ENCODE measurements at places on chromosomes 2 and 18.

- DNase-seq, result no peak
Measured at GRCh38 chr2:108074946-108075345, 88.6 kb downstream of the SLC5A7 start.

DNA sequence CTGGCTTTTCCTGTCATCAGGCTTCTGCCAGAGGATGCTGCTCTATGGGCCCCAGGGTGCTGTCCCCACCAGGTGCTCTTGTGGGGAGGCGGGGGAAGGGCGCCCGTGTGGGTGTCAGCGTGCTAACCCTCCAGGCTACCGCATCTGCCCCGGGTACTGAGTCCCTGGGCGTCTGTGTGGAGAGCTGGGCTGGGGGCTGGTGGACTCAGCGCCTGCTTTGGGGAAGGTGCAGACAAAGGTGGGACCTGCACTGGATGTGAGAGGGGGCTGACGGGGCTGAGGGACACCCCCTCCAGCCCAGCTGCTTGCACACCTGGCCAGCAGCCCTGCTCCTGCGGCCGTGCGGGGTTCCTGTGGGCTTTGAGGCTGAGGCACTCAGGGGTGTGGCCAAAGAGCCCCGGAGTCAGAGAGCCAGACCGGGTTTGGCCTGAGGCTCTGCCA, 120.7 kb upstream of the PXDN start:
- no peak for DNase-seq

GRCh38 chr2:43013821-43014345, 212.5 kb downstream of the ZFP36L2 start:
- DNase-seq, result no peak

- no peak for DNase-seq
Measured at GRCh38 chr18:49722477-49722876, 90.9 kb downstream of the ACAA2 start.

DNA sequence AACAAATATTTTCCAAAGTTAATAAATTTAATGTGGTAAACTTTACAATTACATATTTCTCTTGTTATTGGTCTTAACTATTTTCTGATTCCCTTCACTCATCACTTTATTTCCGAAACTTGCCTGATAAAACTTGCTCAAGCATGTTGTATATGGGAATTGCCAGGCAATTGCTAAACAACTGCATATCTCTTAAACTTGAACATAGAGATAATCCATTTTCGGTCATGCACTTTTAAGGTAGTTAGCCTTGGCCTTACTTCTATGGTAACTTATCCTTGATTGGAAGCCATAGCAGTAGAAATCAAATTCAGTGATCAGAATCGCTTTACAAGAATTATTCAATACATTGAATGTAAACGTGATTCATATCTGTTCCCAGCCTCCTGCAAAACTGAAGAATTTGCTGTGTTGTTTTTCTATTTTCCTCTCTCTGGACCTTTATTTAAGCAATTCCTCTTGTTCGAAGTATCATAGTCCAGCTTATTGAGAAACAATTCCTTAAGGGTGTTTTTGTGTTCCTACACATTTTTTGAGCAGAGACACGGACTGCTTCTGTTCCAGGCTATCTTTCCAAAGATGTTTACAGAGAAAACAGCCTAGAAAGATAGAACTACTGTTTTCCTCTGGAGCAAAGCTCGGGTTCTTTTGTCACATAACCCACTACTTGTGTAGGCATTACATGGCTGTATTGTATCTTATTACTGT, 674.3 kb downstream of the IRS1 start:
- no peak for DNase-seq

- no peak for DNase-seq
Measured at GRCh38 chr2:47078541-47079482, 76.3 kb downstream of the STPG4 start.

DNA sequence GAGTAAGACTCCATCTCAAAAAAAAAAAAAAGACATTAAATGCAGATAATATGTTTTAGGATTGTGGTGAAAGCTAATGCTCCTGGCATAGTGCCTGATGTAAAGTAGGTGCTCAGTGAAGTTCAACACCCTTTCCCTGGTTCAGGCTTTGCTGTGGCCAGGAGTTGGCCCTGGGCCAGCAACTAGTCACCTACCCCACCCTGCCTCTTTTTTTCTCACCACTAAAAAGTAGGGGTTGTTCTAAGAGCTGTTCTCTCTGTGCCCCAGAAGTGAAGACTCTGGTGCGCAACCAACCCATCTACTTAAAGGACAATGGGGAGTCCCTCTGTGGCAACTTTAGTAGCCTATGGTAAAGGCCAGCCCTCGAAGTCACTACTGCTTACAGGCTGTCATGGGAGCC, 75.9 kb downstream of the DNMT3A start:
- DNase-seq, result no peak

DNA sequence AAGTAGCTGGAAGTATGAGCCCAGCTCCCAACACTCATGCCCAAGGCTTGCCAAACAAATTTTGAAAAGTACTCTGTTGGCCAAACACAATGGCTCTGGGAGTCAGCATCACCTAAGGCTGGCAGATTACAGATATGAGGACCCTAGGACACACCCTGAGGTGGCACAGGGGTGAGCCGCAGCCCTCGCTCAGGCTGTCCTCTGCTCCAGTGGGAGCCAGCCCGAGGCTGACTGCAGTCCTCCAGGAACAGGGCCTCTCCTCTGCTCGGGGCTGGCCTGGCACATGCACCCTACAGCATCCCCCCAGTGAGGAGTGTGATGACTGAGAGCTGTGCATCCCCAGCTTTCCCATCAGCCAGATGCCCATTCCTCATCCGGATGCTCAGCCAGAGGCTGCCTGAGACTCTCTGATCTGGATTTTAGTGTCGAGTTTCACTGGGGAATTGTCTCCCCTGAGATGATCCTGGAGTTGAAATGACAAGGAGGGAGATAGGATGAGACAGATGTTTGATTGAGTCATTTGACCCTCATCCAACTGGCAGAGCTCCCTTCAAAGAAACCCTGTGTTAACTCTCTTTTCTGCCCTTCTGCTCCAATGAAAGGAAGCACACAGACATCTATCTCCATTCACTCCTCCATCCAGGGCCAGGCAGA, 269.3 kb upstream of the NCKAP5 start:
- DNase-seq, result no peak

DNA sequence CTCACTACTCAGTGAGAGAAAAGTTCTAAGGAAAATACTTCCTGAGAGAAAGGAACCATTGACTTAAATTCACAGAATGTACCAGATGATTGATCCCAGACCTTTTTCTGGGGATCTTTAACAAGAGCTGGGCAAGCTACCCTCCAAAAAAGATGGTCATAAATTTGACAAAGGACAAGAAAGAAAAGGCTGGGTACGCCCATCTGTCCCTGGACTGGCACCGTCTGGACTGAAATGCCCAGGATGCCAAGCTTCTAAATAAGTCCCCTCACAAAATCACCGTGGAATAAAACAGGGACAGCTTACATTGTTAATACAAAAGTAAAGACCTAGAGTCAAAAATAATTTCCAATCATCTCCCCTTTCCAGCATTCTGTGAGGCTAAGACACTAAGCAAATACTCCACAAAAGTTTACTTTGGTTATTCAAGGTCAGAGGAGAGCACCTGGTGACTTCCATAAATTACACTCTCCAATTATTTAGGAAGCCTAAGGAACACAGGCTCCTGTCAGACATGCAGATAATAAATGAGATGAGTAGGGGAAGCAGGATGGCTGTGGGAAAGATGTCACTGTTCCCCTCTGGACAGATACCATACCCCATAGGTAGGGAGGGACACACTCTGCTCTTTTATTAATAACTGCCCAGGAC, 69.9 kb downstream of the UXS1 start:
- DNase-seq, result no peak

DNA sequence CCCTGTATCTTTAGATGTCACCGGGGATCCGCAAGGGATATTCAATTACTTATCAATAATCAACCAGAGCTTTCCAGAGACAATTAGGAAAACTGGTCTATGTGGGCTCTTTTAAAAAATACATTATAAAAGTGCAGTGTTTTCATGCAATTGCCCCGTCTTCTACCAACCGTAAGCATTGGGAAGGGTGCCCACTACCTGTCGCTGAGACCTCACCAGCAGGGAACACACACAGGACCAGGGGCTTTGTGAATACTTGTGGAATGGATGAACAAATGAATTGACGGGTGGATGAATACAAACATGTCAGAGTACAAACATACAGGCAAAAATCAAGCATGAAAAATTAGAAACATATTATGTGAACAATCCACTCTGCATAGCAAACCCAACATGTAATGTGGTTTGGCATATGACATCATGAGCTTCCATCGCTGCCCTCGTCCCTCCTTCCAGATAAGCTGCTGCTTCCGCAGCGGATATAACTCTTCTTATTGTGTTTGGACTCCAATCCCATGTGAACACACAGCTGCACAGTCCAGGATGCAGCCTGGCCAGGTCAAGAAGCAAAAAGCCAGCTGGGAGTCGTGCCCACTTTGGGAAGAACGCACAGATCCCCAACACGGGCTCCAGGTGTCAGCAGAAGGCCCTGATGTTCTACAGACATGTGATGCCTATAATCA, 5.3 kb downstream of the FHL2 start:
- no peak for DNase-seq

DNA sequence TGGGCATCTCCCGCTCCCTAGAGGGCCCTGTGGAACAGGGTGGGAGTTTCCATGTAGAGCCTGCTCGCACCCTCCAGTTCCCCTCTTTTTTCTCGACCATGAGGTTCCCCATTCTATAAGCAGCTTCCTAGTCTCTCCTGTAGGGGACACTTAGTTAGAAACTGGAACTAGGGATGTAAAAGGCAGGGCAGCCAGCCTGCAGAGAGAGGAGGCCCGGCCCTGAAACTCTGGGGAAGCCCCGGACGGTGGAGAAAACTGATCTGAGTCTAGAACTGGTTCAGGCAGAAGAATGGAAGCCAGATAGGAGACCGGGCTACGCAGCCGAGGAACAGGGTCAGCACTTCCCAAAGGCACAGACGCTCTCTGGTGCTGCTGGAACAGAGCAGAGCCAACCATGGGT, 51.6 kb upstream of the ATG16L1 start:
- no peak for DNase-seq

DNA sequence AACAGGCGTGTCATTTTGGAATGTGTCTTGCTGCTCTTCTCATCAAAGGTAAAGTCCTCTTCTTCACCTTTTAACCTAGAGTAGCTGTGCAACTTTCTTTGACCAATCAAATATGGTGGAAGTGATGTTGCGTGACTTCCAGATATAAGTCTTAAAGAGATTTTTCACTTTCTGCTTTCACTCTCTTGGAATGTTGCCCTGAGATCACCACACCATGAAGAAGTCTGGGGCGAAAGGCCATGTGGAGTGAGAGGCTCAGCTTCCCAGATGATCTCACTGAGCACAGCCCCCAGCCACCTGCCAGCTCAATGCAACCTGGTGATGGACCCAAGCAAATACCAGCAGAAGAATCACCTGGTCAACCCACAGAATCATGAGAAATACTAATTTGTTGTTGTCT, 7.1 kb upstream of the GALNT3 start:
- DNase-seq, result no peak

GRCh38 chr2:54859997-54860701, 136.7 kb downstream of the EML6 start:
- no peak for DNase-seq

- no peak for DNase-seq
Measured at GRCh38 chr2:127106457-127106990, 430 bp downstream of the BIN1 start.

DNA sequence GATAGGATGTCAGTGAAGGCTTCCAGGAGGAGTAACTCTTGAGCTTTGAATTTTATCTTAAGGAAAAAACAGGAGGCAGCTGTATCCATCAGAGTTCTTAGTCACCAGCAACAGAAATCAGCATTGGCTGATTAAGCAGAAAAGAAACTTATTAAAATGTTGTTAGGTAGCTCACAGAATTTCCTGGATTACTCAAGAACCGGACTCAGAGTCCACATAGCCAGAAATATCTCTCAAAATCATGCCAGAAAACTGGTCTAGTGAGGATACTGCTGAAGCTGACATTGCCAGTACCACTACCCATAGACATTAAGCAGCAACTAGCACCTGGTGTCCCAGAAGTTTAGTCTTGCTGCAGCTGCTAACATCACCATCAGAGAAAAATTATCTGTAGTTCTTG, 10.1 kb upstream of the AFTPH start:
- no peak for DNase-seq

GRCh38 chr18:51077217-51077616, 47.2 kb downstream of the SMAD4 start:
- DNase-seq, result no peak

DNA sequence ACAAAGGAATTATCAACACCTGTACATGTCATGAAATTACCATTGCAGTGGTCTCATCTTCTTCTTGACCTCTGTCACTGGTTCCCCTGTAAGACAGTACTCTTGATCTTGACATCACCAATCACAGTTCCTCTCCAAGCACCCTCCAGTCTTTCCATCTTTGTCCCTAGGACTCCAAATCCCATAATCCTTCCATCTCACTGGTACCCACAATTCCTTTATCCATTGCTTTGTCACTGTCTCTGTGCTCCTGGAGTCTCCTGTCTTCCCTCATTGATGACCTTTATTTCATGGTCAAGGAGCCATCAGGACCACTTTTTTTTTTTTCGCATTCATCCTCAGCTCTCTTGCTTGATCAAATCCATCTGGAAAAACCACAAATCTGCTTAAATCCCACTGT, 56.7 kb downstream of the COL4A3 start:
- DNase-seq, result no peak

GRCh38 chr2:152846697-152847470, 128.5 kb downstream of the ARL6IP6 start:
- DNase-seq, result no peak

DNA sequence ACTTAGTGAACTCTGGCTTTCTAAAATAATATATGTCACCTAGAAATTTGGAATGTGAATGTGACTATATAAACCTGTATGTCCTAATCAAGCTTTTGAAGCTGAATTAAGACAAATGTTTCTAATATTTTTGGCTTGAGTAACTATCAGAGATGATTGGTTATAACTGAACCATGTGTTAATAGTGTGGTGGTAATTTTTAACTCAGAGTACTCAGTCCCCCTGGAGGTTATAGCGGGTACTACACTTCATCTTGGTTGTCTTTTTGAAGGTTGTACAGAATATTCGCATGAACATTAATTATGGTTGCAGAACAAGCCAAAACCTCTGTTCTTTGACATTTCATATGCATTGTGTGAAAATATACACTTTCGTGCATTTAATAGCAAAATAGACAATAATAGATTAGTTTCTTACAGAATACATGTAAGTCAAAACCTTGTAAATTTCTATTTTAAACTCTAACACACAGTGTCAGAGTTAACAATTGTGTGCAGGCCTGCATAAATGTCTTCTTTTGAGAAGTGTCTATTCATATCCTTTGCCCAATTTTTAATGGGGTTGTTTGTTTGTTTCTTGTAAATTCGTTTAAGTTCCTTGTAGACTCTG, 86.0 kb downstream of the OSBPL6 start:
- no peak for DNase-seq

DNA sequence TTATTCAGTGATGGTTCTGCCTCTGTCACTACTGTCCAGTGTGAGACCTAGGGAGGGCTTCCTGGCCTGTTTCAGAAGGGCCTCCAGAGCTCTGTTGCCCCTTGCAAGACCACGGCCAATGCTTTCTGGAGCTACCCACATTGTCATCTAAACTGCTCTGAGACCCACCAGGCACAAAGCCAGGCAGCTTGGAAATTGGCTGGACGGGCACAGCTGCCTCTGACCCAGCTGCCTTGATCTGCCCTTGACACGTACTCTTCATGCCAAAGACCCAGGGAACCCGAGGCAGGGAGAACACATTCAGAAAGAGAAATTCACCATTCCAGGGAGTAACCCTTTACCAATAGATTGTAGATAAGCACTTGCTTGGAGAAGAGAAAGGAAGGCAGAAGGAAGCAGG, 183.7 kb upstream of the SIX2 start:
- DNase-seq, result no peak

Measured in T-helper 2 cell (primary cell).